ENCODE measurements at places on chromosomes 12 and 14.
A peak's percentile ranks its signal among the peaks of the same experiment; 100 is the strongest.

DNA sequence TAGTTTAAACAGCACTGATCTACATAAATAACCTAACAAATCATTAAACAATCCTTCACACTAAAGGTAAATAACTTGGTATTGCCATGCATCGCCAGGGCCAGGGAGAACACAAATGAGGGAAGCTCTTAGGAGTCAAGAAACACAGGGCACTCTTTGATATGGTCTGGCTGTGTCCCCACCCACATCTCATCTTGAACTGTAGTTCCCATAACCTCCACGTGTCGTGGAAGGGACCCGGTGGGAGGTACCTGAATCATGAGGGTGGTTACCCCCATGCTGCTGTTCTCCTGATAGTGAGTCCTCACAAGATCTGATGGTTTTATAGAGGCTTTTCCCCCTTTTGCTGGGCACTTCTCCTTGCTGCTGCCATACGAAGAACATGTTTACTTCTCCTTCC lies 17.3 kb downstream of the TMEM132D start:
- no peak for ATAC-seq

DNA sequence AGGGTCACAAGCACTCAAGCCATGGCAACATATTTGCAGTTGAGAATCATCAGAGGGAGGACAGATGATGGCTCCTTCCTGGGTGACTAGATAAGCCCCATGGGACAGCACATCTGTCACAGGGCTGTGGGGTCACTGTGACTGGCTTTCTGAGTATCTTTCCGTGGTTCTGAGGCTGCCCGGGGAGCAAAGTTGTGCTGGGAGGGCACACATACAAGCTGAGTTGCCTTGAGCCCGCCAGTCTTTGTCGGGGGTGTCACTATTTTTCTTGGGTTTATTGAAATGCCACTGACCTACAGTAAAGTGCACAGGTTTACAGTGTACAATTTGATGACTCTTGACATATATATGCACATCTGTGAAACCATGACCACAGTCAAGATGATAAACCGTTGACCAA lies 17.2 kb upstream of the KIF26A start:
- ATAC-seq = no peak

DNA sequence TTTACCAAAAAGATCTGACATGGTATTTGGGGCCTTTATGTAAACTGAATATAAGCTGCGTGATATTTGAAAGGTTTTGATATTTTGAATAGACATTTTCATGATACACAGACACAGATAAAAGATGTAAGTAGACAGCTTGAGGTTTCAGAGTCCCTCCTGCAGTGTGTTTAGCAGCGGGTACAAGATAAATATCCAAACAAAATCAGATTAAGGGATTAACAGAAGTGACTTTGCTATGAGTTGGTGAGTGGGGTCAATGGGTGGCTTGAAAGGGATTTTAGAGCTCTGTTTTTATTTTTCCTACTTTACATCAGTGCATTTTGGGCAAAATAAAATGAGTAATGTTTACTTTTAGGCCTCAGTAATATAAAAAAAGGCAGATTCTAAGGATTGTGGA lies 84.1 kb downstream of the IGF1 start:
- no peak for ATAC-seq

- no peak for ATAC-seq
These were observed 125.7 kb upstream of the CCDC196 start for GRCh38 chr14:66360366-66360926.

GRCh38 chr12:21615431-21615830 lies 10.8 kb upstream of the GYS2 start:
- ATAC-seq = no peak

GRCh38 chr12:23906329-23906728 lies 43.1 kb downstream of the SOX5 start:
- peak; percentile 81 for ATAC-seq

DNA sequence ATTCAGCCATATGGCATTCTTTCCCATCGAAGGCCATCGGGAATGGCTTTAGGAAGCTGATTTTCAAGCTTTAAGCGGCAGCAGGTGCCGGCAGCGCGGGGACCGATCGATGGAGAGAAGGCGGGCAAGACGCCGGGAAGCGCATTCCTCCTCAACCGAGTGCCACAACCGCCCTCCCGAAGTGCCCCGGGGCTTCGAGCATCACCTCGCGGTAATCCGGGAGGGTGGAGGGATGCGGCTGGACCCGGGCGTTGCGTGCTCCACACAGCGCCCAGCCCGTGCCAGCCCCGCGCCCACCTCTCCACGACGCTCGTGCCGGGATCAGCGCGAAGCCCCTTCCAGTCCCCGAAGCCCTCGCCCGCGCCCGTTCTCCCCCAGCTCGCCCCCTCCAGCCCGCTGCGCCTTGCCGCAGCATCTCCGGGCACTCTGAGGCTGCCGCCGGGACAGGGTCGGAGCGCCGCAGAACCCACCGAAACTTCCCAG lies 3.2 kb downstream of the USP44 start:
- peak; percentile 60 for ATAC-seq

DNA sequence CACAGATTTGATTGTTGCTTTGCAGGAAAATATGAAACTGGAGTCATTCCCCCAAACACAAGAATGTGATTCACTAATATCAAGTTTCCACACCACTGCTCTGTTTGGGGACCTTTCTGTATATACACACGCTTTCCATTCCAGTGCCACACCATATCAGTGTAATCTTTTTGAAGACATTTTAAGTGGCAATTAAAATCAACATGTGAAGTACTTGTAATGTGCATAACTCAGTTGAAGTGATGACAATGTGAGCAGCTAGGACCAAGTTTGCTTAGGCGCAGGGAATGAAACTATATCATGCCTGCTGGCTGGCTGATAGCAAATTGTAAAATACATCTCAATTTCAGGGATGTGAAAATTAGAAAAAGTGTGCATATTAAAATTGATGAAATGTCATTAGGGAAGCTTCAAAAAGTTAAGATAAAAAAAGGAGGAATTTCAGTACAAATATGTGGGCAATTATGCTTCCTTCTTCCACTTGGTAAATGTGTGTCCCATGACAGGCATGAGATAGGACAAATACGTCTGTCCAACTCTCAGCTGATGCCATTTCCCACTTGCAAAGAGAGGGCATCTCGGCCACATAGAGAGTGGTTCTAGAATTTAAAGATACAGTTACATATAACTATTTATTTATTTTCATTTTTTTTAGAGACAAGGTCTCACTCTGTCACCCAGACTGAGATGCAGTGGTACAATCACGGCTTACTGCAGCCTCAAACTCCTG lies 43.7 kb downstream of the HSPB8 start:
- ATAC-seq = no peak

DNA sequence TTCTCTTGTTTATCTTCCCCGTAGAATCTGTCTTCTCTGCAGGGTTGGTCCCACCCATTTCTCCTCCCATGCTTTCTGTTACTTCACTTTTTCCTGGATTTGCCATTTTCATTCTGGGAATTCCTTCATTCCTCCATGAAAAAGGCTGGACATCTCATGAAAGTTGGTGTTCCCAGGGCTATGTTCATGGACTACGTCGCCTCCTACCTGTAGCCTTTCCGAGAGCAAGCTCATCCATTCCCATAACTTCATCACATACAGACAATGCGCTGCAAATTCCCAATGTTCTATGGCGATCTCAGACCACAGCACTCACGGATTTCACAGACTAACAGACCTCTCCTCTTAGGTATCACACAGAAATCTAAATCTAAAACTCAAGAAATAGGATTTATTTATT lies 217.1 kb downstream of the EXOC5 start:
- ATAC-seq = no peak

- ATAC-seq = no peak
These were observed 25.4 kb downstream of the EML1 start for GRCh38 chr14:99818503-99819036.

DNA sequence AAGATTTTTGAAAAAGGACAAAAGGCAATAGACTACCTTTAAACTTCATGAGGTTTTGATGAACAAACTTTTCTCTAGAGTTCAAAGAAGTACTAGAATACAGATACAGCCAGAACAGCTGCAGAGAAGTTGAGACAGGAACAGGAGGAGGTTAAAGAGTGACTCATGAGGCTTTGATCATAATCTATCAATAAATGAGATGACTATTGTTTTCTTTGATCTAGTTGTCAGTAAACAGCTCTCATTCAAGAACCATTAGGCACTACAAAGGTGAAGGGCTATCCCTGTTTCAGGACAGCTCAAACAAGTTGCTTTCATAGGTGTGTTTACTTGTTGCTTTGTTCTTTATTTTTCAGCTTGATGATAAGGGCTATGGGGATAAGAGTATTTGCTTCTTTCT lies 2.4 kb downstream of the WASHC3 start:
- no peak for ATAC-seq

GRCh38 chr12:26465419-26466097 lies 270.2 kb downstream of the SSPN start:
- no peak for ATAC-seq

DNA sequence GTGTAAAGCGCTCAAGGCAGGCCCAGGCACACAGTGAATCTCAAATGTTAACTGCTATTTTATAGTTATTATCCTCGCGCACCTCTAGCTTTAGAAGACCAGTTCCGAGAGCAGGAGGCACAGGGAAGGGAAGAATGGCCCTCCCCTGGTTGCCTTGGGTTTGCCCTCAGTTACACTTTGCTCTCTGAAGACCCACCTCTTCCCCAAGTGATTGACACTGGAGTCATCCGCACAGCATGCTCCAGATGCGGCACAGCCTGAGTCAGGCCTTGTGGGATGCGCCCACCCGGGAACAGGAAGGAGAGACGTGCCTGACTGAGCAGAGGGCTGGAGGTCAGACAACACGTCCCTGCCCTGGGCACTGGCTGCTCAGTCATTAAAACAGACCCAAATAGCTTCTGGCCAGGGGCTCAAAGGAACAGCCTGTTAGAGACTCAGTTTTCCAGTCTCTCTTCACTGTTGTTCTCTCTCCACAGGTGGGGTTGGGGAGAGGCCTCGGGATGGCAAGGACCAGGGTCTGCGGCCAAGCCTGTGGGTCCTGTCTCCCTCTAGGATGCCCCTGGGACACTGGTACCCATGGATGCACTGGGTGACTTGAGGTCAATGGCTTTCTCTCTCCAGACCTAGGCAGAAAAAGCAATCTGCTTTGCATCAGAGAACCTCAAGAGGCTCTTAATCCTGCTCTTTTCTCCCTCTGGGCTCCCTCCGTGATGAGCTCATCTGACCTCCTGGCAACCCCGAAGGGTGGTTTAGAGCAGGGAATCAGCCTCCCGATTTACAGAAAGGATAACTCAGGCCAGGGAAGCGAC lies 13.6 kb upstream of the MLXIP start:
- peak; percentile 69 for ATAC-seq

DNA sequence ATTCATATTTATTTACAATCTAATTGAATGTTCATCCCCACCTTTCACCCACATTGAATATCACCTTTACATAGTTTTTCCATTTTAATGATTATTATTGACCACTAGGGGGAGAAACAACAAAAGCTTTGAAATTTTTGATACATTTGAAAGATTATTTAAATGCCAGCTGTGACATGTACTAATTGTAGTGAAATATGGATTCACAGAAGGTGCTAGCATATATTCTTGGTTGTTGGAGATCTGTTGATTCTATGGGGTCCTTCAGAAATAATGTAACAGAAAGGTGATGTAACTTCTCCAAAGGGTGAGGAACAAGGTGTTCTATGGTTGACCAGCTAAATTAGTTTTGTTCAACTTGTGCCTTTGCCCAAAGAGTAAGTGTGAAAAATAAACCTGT lies 22.4 kb upstream of the GPR33 start:
- no peak for ATAC-seq

DNA sequence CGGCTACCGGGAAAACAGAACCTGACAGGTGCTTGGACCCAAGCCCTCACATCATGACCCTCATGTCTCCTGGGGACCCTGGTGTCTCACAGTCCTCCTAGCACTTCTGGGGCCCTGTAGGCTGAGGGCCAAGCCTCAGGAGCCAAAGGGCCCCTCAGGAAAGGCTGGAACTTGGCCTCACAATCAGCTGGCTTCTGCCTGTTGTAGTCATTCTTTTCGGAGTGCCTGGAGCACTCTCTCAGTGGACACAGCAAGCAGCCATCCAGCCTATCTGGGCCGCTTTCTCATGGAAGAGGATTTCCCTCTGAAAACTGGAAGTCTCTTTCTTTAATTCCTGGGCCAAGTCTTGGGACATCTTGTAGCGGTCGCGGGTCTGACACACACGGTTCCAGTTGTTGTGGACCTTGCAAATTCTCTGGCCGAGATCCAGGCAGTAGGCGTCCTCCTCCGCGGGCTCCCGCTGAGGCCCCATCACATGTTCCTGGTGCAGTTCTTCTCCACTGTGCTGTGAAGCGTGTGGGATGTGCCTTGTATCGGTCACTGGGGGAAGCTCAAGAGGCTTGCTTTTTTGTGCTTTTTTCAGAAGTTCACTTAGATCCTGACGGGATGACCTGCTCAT lies 169.3 kb downstream of the EMP1 start:
- no peak for ATAC-seq

DNA sequence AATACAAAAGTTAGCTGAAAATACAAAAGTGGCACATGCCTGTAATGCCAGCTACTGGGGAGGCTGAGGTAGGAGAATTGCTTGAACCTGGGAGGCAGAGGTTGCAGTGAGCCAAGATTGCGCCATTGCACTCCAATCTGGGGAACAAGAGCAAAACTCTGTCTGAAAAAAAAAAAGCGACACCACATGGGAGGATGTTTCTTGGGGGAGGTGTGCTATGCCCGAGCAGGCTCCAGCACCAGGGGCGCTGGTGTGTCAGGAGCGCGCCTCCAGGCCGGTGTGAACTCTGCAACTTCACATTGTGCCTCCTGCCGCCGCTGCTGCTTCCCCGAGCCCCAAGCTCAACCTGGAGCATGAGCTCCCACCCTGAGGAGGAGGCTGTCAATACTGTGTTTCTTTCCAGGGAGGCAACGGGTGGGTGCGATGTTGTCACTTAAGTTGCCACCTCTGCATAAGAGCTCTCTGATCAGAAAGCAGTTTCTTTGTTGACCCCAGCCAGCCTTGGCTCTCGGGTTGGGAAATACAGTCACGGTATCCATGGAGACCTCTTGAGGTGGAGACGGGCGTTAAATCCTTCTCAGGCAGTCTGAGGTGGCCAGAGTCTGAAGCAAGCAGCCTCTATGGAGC lies 18.9 kb downstream of the DEGS2 start:
- ATAC-seq = no peak

DNA sequence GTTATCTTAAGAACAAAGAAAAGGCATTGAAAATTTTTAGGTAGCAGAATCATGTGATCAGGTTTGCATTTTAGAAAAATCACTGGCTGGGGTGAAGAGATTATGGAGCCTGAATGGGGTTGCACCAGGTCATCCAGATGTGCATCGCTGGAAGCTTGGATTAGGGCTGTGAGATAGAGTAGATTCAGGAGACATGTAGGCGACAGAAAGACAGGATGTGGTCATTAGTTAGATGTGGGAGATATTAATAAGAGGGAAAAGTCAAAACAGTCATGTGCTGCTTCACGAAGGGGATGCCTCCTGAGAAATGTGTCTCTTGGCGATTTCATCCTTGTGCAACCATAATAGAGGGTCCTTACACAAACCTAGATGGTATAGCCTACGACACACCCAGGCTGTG lies 25.1 kb downstream of the TEAD4 start:
- ATAC-seq = no peak

GRCh38 chr12:95198914-95199313 lies 18.4 kb downstream of the FGD6 start:
- ATAC-seq = no peak

- ATAC-seq = no peak
These were observed 52.6 kb upstream of the KCNJ8 start for GRCh38 chr12:21827083-21827482.

- no peak for ATAC-seq
These were observed 13.4 kb downstream of the GSG1 start for GRCh38 chr12:13090054-13090453.

- ATAC-seq = no peak
These were observed 7.0 kb downstream of the AQP6 start for GRCh38 chr12:49979791-49980190.

GRCh38 chr14:102472791-102473150 lies 36.8 kb downstream of the ANKRD9 start:
- no peak for ATAC-seq
